ENCODE measurements at places on chromosomes 4 and X.

DNA sequence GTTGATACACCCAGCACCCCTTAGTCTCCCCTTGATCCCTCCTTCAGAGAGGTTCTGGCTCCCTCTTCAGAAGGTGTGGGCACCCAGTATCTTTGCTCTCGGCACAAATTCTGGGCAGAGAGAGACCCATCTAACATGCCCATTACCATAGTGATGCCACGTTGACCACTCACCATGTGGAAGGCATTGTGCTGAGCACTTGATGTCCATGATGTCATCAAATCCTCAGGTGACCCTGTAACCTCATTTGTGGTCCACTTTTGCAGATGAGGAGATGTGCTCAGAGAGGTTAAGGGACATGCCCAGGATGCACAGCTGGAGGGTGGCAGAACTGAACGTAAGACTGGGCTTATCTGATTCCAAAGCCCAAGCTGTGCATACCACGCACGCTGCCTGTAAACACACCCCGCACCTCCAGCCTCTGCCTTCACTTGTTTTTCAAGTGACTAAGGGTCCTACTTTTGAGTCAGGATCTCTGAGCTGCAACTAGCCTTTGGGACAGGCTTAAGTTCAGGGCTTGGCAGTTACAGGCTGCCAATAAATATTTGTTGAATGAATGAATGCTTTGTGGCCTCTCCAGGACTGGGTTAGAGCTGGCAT, 55.2 kb downstream of the HTRA3 start:
- DNase-seq, result no peak

GRCh38 chrX:2960861-2961515, 31.8 kb upstream of the ARSD start:
- DNase-seq, result no peak

- no peak for DNase-seq
Observed at GRCh38 chrX:44061968-44062614, 88.9 kb upstream of the NDP start.

GRCh38 chr4:138673053-138673452, 342.5 kb upstream of the NOCT start:
- DNase-seq, result no peak

DNA sequence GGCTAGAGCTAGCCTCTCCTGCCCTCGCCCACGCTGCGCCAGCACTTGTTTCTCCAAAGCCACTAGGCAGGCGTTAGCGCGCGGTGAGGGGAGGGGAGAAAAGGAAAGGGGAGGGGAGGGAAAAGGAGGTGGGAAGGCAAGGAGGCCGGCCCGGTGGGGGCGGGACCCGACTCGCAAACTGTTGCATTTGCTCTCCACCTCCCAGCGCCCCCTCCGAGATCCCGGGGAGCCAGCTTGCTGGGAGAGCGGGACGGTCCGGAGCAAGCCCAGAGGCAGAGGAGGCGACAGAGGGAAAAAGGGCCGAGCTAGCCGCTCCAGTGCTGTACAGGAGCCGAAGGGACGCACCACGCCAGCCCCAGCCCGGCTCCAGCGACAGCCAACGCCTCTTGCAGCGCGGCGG, at the start of gene AR:
Gene AR, plus strand, starts transcription at position 204 of the 400 bp plus-strand sequence. CDS start 1,126 bp downstream, outside the sequence.
- DNase-seq, result no peak

- DNase-seq, result no peak
Observed at GRCh38 chr4:34731070-34731469, 1513.2 kb downstream of the ARAP2 start.

DNA sequence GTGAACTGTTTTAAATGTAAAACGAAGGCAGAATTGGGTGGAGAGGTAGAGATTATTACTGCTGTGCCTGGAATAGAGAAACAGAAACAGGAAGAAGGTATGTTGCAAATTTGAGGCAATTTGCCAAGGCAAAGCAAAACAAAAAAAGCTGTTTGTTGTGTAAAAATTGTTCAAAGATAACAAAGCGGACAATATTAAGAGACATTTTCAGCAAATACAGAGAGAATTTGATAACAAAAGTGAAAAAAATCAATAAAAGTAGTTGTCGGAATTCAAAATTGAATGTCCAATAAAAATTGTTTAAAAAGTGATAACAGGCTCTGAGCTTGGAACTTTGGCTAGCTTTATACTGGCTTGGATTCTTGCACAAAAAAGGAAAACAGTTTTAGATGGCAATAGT, 14.4 kb upstream of the SMS start:
- no peak for DNase-seq

Measured in activated effector memory CD4-positive, alpha-beta T cell treated with Interleukin-2 at 50 U/mL for 16 hours (primary cell).